COLO829 (cell line): ENCODE measurements at places on chromosomes 6 and 20.

DNA sequence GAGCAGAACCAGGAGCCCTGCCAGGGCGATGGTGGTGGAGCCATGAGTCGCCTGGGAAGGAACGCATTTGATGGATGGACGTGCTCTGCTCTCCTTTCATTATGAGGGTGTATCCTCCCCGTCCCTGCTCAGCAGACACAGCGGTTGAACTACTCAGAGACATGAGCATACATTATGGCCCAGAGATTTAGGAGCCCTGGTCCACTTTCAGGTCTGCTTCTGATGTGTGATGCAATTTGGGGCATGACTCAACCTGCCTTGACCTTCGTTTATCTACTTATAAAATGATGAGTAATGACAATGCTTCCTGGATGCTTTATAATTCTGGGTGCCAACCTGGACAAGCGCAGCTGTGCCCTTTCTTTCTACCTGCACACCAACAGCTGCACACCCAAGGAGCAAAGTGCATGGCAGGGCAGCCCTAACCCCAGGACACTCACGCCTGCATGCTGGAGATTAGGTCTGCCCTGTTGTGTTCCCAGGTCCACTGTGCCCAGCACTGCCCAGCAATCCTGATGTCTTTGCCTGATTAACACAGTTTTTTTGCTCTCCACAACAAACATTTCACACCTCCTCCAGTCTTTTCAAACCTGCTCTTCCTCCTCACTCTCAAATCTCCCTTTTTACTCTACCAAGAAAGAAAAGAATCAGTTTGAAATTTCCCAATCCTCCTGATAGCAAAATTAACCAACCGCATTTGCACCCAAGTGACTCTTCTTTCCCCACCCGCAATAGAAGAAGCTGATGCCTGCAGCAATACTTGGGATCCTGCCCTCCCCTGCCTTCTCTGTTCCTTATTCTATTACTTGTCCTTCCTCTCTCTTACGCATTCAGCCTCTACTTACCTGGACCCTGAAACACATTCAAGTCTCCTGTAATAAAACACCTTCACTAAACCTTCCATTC is 81.2 kb downstream of the EZR start:
- DNase-seq = no peak

DNA sequence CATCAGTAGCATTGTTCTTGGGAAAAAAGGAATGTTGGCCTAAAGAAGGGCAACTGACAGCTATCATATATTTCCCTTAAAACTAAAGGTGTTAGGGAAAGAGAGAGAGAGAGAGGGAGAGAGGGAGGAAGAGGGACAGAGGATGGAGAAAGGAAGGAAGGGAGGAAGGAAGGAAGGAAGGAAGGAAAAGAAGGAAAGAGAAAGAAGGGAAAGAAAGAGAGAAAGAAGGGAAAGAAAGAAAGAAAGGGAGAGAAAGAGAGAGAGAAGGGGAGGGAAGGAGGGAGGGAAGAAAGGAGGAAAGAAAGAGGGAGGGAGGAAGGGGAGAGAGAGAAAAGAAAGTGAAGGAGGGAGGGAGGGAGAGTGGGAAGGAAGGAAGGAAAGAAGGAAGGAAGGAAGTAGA is 37.7 kb upstream of the ADGRF5 start:
- no peak for DNase-seq

GRCh38 chr6:149049230-149049629 is 268.3 kb upstream of the TAB2 start:
- no peak for DNase-seq

DNA sequence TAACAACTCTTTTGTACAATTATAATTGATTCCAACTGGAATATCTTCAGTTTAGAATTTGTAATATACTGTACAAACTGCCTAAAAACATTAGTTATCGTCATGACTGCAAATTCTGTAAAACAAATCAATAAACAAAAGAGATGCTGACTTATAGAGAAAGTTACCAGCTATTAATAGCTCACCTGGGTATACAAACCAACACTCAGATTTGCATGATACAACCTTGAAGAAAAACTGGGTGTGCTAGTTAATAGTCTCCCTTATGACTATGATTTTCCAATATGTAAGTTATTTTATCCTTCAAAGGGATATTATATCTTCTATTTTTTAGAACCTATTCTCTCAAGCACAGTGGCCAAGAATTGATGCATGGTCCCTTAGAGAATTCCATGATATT is 698.5 kb downstream of the FRK start:
- DNase-seq = no peak

GRCh38 chr6:17421406-17421805 is 28.0 kb downstream of the CAP2 start:
- no peak for DNase-seq

GRCh38 chr6:105510746-105511145 is 107.9 kb upstream of the PREP start:
- DNase-seq = peak; percentile 10

DNA sequence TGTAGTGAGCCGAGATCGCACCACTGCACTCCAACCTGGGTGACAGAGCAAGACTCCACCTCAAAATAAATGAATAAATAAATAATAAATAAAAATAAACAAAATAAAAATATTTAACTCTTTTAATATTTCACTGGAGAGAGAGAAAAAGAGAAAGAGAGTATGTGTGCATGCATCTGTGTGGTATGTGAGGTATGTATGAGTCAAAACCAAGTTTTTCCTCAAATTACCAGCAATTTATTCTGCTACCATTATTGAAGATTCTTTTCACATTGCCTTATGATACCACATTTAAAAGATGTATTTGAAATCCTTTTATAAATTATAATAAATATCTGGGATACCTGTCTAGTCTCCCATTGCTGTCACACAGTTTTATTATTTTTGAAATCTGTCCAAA is 122.1 kb downstream of the CD164 start:
- DNase-seq = no peak

GRCh38 chr6:135224037-135224647 is 43.0 kb downstream of the MYB start:
- no peak for DNase-seq

- no peak for DNase-seq
These were observed 28.6 kb downstream of the RIMS4 start for GRCh38 chr20:44781791-44782190.

- no peak for DNase-seq
These were observed 318.1 kb downstream of the CLIC5 start for GRCh38 chr6:45697605-45698004.

DNA sequence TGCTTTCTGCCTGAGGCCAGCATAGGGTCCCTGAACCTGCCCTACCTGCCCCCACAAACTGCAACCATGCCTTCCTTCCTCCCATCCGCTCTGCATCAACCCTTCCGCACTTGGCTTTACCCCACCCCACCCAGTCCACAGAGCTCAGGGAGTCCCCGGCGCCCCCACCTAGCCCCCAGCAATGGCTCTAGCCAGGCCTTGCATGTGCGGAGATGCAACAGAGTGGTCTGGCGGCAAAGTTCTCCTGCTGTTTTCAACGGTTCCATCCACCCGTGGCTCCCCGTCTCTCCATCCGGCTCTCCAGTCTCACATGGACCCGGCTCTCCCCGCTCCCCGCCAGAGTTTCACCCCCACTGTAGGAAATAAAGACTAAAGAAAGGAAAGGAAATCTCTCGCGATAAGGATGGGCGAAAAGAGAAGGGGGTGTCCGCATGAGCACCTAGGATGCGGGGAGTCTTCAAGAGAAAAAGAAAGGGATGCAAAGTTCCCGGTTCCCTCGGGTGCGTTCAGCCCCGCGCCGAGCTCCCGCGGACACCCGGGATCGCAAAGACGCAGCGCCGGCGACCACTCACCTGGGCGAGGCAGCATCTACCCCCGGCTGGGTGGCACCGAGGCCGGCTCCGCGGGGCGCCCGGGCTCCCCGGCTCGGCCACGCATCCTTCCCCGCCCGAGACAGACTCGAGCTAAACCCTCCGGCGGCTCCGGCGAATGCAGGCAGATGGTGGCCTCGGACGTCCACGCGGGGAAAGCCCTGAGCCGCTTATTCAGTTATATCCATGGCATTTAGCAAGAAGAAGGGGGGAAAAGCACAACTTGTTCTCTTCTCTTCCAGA is 579 bp downstream of the LRFN2 start:
- DNase-seq = no peak

DNA sequence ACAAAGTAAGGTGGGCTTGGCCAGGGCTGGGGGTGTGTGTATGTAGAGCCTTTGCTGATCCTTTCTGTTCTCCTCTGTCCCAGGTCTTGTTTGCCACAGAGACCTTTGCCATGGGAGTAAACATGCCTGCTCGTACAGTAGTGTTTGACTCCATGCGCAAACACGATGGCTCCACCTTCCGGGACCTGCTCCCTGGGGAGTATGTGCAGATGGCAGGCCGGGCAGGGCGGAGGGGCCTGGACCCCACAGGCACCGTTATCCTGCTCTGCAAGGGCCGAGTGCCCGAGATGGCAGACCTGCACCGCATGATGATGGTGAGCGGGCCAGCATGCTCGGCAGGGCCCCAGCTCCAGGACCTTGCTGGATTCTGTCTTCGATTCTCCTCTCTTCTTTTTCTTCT is 6.2 kb downstream of the DXO start:
- DNase-seq = no peak

DNA sequence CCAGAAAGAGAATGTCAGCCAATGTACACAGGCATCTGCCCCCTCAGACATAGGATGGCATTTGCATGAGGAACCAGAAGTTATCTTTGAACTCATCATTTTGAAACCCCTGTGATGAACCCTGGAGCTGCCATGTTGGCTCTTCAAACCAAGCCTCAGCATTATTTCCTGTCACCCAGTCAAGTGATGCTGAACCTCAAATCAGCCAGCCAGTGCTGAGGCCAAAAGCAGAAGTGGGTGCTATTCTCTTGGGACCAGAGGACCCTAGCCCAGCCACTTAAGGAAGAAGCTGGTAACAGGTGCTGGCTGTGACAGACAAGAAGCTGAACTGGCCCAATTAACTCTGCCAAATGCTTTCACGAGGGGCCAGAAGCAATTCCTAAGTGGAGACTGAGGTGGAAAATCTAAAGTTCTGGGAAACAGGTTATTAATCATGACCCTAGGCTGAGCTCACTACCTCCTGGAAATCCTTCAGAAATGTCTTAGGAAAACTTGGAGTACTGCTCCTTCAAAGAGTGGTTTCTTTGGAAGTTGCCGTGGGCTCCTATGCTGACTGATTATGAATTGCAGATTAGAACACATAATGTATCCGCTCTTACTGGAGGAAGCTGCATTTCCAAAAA is 4.0 kb downstream of the PKIG start:
- no peak for DNase-seq

DNA sequence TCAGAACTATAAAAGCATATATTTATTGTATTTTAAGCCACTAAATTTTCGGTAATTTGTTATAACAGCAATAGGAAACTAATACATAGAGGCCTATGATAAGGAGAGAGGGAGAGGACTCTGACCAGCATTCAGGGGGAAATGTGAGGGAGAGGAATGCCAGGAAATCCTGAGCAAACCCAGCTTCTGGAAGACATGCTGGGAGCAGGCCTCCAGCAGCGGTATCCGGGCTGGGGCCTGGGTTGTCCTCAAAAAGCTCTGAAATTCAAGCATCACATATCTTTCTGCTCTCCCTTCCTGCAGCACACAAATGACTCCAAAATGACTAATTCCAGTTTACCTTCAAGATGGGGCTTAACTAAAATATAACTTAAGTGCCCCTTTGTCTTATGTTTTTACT is 33.4 kb upstream of the RIMS1 start:
- DNase-seq = no peak

DNA sequence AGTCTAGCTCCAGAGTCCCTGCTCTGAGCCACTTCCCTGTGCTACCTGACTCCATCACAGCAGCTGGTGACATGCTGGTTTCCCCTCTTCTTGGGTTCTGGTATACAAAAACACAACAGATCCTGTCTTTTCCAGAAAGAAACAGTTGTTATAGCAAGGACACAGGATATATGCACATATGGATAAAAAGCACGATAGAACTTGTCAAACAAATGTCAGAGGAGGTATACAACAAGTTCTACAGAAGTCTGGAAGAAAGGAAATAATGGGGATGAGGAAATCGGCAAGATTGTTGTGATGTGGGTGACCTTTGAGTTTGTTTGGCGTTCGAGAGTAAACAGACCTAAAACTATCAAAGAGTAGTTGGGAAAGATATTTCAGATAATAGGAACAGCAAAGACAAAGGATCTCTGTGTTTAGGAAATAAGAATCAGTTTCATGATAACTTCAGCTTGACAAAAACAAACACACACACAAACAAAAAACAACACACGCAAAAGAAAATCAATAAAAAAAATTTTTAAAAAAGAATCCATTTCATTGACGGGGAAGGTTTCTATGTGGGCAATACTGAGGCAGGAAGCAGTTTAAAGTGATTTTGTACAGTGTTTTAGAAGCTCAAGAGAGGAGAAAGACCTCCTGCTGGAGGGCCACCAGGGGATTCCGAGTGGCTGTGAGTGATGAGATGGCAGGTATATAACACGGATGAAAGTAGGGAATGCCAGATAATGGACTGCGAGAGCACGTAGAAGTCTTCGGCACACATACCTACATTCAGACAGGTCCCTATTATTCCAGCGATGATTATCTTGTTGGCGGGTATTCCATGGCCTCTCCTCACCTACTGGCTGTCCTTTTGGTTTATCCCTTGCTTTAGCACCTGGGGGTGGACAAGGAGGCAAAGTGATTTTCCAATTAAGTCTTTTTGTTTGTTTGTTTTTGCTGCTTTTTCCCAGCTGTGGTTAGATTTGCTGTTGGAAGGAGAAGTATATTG is 174.9 kb downstream of the HS3ST5 start:
- DNase-seq = no peak

DNA sequence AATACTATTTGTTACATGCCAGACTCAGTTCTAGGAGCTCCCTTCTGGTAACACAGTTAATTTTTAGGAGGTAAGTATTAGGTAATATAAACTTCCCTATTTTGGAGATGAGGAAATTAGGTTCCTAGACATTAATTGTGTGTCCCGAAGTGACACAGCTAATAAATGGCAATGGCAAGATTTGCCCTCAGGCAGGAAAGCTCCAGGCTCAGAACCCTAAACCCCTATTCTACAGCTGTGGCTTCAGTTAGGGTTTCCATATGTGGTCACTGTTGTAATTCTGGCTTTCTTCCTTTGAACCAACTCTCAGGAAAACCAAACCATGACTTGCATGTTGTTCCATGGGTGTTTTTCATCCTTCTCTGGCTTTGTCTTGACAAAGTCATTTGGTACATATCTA is 188.2 kb downstream of the PLCB1 start:
- no peak for DNase-seq

GRCh38 chr20:10864076-10864672 is 190.4 kb upstream of the JAG1 start:
- DNase-seq = no peak

GRCh38 chr20:57592263-57593092 is 27.7 kb downstream of the ZBP1 start:
- no peak for DNase-seq

GRCh38 chr6:88877893-88878292 is 85.5 kb downstream of the RNGTT start:
- no peak for DNase-seq

DNA sequence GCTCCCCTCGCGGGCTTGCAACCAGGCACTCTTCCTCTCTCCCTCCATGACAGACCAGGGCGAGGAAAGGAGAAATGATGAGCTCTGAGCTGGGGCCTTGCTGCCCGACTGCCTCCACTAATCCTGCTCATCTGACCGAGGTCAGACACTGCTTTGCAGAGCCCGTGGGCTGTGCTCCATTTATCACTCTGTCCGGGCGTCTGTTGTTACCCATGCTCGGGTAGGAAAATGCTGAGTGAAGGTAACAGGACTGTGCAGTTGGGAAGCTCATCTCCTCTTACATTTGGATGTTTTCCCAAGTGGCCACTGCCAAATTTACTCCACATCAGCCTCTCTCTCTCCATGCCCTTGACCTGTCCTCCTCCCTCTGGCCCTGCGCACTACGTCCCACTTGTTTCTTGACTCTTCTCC is 14.6 kb downstream of the RPS6KA2 start:
- DNase-seq = no peak
